ENCODE measurements at places on chromosomes 2 and 18. TPM values are rescaled to one million over a fixed set of nuclear protein-coding genes. Genes with fewer than 3 reads are reported as not detected.

Gene UNC80
- 0.06 TPM for total RNA-seq

Gene GKN2
- not detected for total RNA-seq

Gene PLGLB1
- 3.4 TPM for total RNA-seq

Gene CCDC150
- 0.33 TPM for total RNA-seq

Gene MAP3K19
- total RNA-seq: not detected

Gene REG3G
- not detected for total RNA-seq

Gene RFTN2
- 5.8 TPM for total RNA-seq

Gene ACTG2
- 7,069 TPM for total RNA-seq

Gene ALLC
- total RNA-seq: not detected

Gene PAX8
- 0.58 TPM for total RNA-seq

DNA sequence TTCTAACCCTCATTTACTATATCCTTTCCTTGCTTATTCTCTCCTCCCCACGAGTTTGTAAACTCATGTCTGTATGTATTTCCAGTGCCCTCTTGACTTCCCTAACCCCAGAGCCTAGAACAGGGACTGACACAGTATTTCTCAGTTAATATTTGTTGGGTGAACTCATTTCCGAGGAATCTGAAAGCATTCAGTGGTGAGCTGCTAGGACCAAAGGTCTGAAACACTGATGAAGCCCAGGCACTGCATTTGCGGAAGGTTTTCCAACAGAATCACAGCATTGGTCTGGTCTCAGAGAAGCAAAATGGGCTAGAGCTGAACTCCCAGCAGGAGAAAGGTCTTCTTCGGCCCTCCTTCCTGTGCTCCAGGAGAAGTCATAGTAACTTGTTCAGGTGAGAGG lies 56.8 kb downstream of the SOX11 start:
- DNase-seq: no peak

DNA sequence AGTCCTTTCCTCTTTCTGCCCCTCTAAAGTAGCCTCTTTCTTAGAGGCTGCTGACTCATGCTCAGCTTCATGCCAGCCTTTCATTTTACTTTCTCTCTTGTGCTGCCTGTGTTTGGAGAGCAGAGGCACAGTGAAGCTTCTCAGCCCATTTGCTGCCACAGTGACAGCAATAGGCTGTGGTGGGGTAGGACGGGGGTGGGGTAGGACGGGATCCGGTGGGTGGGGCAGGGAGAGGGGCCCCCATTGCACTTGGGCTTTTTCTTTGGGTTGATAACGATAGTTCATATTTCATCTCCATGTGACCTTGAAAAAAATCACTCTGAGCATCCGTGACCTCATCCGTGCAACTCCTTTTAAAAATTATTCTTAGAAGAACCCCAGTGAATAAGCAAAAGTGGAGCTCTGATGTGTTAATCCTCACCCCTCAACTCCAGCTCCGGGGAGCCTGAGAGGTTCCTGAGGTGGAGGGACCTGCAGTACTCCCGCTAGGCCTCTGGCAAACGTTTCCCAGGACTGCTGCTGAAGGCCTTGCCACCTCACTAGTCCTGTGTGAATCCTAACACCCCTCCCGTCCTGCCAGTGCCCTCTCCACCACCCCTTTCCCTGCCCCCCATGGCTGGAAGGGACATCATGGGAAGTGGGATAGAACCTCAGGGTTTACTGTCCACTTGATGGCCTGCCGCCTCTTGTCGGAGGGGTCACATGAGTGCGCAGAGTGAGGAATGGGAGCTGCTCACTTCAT lies 70.8 kb downstream of the INPP4A start:
- DNase-seq: peak; percentile 60

DNA sequence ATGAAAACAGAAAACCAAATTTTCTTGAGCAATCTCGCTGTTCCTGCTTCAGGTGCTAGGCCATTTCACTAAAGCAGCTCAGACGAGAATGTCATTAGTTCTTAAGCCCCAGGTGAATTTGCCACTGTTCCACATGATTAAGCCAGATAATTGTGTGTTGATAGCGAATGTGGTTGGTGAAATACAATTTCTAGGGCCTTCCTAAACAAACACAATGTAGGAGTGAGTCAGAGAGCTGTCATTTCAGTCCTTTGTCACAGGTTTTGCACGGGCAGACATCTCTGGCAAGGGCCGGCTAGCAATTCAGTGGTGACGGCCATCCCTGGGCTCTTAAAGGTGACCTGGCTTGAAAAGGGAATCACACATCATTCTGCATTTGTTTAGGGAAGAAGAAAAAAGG lies 170.7 kb downstream of the TMEM182 start:
- no peak for DNase-seq

- no peak for DNase-seq
These were observed 385.0 kb upstream of the FAM98A start for GRCh38 chr2:33984131-33984530.

DNA sequence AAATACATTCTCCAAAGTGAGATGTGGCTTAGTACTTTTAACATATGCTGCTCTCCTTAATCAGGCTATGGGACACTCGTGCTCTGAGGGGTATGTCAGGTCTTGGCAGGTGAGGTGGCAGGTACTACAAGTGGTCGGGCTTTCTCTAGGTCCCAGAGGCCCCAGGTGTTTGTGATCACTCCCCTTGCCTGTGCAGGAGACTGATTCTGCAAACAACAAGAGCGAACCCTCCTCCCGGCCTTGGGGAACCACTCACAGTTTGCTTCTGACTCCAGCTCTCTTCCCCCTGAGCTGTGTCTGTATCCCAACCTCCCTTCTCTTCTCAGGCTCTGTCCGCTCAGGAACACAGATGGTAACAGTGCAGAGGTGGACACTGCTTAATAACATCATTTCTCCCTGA lies 48.1 kb downstream of the ATOH8 start:
- no peak for DNase-seq

DNA sequence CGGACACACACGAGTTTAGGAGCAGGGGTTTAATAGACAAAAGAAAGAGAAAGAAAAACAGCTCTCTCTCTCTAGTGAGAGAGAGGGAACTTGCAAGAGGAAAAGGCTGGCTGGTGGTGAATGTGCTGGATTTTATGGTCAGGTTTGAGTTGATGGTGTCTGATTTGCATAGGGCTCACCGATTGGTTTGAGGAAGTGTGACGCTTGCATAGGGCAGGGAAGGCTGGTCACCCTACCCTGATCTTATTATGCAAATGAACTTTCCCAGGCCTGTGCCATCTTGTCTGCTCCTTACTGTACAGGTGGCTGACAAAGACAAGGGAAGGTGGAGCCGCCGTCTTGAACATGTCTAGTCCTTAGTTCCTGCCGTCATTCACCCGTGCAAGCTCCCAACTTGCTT lies 408.9 kb downstream of the RIT2 start:
- no peak for DNase-seq

GRCh38 chr2:15307526-15307925 lies 253.6 kb downstream of the NBAS start:
- no peak for DNase-seq

- DNase-seq: no peak
These were observed 286.5 kb downstream of the LPIN1 start for GRCh38 chr2:12032975-12033374.

- DNase-seq: no peak
These were observed 5.6 kb downstream of the KCNE4 start for GRCh38 chr2:223057569-223057968.

DNA sequence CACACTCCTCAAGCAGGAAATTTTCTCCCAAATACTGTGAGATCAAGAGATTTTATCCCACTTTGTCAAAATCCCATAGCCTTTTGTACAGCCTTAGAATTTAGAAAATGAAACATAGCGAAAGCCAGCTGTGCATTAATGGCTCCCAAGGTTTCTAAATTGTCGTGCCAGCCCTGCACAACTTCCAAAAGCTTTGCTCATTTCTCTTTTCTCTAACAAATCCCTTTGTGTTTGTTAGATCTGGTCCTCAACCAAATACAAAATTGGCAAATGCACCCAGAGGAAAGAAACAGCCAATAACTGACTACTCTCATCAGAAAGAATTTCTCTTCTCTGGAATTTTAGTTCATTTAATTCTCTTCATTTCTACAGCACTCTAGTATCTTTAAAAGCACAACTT lies 361.1 kb downstream of the INSIG2 start:
- peak; percentile 24 for DNase-seq

DNA sequence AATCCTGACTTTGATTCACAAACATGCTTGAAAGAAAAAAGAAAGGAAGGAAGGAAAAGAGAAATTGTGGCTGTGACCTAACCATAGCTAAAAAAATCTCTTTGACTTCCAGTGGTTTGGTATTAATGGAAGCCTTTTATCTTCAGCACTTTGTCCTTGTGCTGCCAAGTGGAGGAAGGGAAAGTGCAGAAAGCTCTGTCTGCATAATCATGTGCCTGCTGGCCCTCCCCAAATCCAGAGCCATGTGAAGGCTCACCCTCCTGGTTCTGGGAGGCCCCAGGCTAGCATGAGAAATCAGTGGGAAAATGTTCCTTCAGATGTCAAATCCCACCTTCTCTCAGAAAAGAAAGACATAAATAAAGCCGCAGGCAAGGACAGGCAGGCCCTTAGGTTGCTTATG lies 48.3 kb upstream of the BMPR2 start:
- no peak for DNase-seq

DNA sequence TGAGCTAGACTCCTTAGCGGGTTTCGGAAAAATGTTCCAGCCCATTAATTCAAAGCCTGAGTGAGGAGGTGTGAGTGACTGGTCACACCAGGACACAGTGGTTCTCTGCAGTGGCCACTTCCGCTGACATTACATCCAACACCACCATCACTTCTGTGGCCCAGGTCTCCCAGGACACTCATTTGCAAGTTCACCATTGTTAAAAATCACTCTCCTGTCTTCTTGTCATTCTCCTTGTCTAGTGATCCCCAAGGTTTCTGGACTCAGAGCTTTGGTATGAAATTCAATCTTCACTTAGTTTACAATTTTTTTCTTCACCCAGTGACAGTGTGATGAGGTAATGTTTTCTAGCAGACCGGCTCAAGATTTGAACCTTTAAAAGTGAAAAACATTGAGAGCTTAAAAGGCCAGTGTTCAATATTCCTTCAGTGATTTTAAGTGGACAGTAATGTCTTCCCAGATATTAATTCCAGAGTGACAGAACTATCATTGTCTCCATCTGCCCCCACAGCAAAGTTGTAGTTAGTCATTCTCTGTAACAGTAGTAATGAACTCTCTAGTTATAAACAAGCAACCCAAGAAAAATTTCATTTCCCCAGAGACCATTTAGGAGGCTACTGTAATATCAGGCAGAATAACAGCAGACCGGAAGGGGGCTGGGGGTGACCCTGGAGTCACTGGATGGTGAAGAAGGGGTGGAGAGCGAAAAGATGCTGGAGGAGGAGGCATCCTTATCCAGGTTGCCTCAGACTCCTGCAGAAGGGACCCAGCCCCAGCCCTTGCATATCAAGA lies 164.9 kb downstream of the GFPT1 start:
- no peak for DNase-seq

DNA sequence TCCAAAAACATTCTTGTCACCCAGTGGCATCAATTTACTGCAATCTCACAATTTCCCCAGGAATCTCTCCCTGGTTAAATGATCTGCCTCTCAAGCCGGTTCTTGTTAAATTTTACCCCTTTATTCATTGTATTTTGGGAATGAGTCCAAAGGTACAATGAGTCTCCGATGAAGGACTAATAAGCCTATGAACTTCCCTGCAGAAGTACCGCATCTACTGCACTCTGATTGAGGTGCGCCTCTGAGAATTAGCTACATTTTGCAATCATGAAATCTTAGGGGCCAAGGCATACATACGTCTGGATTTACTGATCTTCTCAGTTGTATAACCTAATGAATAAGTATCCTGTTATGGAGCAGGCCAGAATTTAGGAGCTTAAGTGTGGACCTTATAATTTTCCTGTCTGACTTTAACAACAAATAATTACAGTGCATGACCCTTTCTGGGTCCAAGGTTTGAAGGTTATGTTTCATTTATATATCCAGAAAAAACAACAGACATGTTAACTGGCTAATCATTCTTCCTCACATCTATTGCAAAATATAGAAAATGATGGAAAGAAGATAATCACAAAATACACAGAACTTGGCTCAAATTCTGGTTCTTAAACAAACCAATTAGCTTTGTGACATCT lies 261.8 kb upstream of the NRXN1 start:
- no peak for DNase-seq

GRCh38 chr2:98917031-98917471 lies 19.0 kb downstream of the CRACDL start:
- no peak for DNase-seq

GRCh38 chr2:227597998-227598397 lies 695 bp upstream of the SCYGR2 start:
- peak; percentile 79 for DNase-seq

DNA sequence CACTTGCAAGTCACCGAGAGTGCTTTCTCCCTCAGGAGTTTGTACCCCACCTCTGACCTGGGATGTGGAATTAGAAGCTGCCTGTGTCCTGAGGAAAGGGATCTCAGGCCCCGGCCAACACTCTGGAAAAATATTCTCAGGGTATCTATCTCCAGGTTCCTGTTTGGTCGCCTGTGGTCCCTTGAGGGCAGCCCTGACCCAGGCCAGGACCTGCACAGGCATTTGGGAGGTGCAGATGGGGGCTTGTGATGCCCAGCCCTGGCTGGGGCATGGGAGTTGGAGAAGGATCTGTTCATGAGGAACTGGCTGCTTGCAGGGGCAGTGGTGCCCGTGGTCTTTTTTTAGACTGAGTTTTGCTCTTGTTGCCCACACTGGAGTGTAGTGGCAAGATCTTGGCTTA lies 46.3 kb downstream of the MYCN start:
- DNase-seq: no peak

DNA sequence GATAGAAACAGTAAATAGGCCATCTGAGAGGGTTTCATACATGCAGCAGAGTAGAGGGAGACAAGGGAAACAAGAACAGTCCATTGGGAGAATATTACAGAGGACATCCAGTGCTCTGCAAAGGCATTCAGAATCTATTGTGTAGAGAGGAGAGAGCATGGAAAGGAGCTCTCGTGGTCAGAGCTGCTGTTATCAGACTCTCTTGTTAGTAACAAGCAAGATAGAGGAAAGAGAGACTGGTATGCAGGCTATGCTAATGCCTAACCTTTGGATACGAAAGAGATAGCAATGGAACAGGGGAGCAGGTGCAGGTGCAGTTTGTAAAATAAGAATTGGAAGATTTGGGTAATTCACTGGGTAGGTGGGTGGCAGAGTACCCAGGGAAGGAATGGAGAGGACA lies 855.9 kb downstream of the CNTNAP5 start:
- DNase-seq: no peak

- no peak for DNase-seq
These were observed 15.7 kb downstream of the FAM98A start for GRCh38 chr2:33583194-33583938.

DNA sequence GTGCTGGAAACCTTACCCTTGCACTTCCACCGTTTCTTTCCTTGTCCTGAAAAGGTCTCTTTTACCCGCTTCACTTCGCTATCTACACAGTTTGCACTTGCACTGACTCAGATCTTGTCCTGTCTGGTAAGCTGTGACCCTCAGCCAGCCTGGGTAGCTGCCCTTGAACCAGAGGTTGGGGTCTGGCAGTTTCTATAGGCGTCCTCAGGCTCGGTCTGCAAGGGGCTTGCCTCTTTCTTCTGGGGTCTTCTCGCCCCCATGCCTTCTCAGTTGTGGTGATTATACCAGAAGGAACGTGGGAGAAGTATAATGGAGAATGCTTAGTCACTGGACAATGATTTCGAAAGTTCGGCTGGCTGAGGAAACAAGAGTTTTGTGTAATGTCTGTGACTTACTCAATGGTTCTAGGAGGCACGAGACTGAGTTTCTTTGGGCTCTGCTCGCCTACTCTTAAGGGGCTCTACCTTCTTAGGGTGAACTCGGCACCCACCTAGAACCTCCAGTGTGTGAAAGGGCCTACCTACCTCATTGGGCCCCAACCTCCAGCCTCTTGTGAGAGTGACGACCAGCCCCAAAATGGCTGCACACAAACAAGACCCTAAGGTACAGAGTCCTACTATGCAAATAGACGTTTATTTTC lies 6.9 kb upstream of the STAT1 start:
- DNase-seq: no peak

Measured in esophagus muscularis mucosa (tissue), 4 donors.